ENCODE measurements at places on chromosomes 3 and 15.

DNA sequence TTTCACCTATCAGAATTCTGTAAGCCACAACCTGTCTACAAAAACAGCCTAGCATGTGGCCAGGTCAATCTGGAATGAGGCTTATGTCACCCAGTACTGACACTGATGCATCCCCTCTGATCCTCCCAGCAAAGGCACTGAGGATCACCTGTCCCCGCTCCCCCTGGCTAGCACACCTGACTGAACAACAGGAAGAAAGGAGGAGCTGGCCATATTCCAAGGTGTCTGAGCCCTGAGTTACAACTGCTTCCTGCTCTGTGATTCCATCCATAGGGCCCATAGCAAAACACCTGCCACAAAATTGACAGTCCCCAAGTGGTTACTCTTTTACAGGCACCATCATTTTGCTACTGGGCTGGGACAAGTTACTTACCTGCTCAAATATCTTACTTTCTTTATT is 555.5 kb upstream of the CFAP20DC start:
- DNase-seq: no peak

DNA sequence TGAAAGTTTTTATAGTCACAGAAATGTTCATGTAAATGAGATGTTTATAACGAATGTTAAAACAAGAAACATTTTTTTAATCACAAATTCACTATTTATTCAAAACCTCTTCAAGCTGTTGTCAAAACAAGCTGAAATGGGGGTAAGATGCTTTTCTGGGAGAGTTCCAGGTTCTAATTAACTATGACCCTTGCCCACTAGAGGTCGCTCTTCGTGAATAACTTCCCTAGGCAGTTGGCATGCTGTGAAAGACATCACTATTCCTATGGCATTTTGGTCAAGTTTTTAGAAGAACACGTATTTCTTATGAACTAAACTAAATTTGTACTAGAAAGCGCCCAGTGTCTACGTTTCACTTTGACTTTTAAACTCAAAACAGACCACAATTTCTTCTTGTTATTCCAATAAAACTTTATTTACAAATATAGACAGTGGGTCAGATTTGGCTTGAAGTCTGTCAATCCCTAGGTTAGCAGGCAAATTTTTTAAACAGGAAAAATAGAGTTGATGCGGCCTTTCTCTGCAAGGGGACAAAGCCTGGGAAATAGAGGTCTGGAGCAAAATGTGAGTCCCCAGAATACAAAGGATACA is 62.8 kb upstream of the CMTM8 start:
- DNase-seq: peak; percentile 61

GRCh38 chr3:99669879-99670555 is 31.6 kb downstream of the COL8A1 start:
- peak; percentile 39 for DNase-seq

DNA sequence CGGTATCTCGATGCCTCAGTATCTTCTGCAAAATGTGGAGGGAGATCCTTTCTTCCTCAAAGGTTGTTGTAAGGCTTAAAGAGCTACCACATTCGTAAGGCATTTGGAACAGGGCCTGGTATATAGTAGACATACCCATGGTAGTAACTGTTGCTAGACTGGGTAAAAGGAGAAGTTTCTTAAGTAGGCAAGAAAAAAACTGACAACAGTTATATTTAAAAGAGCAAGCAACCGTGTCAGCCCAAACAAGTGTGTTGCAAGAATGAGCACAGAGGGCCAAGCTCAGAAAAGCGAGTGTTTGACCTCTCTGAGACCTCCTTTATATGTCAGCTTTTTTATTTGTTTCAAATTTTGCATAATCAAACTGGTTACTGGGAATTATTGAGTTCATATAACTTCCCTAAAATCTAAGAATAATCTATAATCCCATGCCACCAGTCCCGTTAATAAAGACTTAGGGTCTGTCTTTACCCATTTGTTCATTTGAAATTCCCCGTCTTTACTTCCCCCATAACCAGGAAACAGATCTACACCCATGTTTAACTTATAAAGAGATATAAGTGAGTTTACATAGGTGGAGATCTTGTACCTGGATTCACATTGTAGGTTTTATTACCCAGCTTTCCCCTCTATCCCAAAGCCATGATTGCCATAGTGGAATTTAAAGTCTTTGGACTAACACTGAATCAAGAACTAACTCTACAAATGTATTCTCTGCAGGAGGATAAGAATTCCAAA is 7.3 kb downstream of the B3GNT5 start:
- DNase-seq: no peak

DNA sequence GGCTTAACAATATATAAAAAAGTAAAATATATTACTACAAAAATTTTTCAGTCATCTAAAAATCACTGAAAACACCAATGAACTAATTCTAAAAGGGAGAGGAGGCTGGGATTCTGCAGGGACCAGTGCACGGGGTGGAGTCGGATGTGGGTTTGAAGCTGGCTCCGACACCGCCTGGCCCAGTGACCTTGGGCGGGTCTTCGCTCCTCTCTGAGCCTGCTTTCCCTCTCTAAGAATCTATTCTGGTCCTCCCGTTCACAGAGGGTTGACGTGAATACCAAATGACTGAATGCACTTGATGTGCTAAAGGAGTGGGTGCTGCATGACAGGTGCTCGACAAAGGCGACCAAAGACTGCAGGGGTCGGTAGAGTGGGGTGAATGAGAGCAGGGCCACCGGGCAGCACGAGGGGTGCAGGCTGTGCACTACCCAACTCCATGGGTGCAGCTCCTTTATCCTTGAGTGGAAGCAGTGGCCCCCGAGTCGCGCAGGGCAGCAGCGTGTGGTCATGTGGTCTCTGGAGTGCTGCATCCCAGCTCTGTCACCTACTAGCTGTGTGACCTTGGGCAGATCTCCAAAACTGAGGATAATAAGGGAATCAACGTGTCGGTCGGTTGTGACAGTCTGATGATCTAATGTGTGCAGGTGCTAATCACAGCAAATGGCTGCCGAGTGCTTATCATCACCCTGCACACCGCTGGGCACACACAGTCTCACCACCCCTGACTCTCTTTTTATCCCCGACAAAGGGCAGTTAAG is 8.6 kb upstream of the IQSEC1 start:
- no peak for DNase-seq

- DNase-seq: no peak
Measured at GRCh38 chr3:58540176-58540858, 3.3 kb upstream of the ACOX2 start.
